ENCODE measurements at places on chromosomes 6 and 20.

DNA sequence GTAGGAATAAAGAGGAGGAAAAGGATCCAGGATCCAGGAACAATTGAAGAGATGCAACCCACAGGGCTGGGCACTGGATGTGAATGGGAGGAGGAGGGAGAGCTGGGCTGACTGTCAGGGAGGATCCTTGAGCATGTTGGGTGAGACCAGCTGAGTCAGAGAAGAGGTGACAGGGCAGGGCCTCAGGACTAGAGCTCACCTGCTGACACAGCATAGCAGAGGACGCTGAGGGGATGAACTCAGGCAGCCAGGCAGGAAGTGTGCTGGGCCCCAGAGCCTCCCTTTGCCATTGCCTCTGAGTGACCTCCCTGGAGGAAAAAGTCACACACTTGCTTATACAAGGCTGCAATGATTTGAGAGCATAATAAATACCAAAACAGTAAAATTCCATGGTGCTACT is 72.3 kb downstream of the ZNF133 start:
- no peak for DNase-seq

DNA sequence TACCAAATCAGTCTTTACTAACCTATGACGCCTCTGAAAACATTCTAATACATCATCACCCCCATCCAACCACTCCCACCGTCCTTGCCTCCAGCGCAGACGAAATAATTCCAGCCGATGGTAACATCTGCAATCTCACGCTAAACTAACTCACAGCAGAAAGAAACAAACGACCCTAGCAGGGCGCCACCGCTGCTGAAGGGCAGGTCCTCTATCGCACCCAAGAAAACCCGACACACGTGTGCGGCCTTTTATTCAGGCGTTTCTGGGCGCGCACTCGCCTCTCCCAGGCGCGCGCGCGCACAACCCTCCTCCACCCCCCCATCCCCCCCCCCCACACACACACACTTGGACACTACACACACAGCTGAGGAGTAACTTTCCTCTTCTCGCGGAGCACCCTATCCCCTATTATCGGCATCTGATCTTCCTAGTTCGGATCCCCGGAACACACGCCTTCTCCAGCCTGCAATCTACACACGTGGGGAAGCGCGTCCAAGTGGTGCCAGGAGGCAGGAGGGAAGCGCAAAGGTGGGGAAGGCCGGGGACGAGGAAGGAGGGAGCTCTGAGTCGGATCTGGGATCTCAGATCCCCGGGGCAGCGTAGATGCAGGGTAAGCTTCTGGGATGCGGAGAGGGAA is 1.4 kb downstream of the GFOD1 start:
- peak; percentile 24 for DNase-seq

- DNase-seq: no peak
Measured at GRCh38 chr6:38279423-38279822, 360.3 kb downstream of the BTBD9 start.

DNA sequence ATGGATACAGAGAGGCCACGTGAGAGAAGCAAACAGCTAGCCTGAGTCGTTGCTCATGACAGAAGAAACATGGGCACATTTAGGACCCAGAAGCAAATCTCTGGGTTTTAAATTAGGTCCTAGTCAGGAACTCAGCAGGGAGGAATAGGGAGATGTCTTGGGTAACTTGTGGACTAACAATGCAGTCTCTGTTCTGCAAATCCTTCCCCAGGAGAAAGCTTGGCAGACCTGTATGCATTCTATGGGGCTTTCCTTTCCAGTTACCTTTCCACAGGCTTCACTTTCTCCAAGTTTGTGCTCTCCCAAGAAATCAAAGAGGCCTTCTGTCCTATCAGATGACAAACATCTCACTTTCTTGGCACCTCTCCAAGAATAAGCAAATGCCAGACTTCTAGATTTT is 47.2 kb upstream of the PLCB4 start:
- no peak for DNase-seq

DNA sequence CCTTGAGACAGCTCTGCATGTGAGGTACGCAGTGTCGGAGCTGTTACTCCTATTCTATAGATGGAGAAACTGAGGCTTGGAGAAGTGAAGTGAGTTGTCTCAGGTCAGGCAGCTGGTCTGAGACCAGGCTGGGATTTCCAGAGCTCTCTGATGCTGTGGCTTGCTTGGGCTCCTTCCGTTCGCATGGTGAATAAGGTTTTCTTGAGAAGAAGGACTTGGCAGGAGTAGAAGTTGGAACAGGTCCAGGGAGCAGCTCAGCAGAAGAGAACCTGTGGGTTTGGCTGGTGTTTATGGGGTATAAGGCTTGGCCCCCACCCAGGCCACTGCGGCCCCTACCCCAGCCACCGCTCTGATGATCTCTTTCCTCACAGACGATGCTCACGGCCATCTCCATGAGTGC is 7.4 kb downstream of the SLC12A5 start:
- no peak for DNase-seq

DNA sequence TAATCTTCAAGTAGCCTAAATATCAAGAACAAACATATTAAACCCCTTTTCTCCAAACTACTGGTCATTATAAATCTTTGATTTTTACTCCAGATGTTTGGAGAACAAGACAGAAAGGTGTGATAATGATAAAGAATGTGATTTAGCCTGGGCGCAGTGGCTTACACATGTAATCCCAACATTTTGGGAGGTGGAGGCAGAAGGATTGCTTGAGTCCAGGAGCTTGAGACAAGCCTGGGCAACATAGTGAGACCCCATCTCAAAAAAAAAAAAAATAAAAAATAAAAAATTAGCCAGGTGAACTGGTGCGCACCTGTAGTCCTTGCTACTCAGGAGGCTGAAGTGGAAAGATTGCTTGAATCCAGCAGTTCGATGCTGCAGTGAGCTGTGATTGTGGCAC is 35.1 kb upstream of the FUCA2 start:
- no peak for DNase-seq

DNA sequence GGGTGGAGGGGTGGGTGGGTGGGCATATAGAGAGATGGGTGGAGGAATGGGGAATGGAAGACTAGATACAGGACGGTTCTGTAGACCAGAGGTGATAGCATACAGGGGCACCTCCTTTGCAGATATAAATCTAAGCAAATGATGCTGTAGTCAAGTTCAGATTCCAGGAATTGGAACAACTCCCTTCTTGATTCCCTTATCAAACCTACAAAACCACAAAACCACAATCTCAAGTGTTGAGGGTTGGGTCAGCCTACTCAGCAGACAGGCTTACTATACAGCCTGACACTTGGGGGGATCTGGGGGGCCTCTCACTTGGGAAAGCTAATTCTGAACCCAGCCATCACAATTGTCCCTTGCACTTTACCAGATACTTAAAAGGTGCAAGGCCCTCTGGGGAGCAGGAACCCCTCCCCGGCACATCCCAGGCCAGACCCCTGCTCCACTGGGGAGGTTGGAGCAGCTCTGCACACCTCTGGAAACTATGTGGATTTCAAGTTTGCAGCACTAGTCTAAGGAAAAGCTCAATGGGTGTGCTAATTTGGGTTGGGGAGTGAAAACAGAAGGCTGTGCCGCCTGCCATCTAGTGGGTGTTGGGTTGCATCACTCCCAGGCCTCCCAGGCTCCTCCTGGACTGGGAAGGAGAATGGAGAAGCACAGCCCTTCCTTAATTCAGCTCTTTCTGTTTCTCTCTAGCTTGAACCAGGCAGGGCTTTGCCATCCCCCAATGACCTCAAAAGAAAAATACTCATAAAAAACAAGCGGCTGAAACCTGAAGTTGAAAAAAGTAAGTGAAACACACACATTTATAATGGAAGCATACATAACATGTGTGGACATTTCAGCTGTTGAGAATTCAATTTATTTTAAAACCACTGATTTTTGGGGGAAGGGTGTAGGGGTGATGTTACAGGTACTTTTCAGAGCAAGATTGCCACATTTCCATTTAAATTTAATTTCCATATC is 121.2 kb upstream of the LAMP5 start:
- DNase-seq: no peak

- no peak for DNase-seq
Measured at GRCh38 chr6:45569210-45569945, 191.6 kb upstream of the SUPT3H start.

GRCh38 chr20:48015141-48015910 is 230.0 kb upstream of the SULF2 start:
- no peak for DNase-seq

DNA sequence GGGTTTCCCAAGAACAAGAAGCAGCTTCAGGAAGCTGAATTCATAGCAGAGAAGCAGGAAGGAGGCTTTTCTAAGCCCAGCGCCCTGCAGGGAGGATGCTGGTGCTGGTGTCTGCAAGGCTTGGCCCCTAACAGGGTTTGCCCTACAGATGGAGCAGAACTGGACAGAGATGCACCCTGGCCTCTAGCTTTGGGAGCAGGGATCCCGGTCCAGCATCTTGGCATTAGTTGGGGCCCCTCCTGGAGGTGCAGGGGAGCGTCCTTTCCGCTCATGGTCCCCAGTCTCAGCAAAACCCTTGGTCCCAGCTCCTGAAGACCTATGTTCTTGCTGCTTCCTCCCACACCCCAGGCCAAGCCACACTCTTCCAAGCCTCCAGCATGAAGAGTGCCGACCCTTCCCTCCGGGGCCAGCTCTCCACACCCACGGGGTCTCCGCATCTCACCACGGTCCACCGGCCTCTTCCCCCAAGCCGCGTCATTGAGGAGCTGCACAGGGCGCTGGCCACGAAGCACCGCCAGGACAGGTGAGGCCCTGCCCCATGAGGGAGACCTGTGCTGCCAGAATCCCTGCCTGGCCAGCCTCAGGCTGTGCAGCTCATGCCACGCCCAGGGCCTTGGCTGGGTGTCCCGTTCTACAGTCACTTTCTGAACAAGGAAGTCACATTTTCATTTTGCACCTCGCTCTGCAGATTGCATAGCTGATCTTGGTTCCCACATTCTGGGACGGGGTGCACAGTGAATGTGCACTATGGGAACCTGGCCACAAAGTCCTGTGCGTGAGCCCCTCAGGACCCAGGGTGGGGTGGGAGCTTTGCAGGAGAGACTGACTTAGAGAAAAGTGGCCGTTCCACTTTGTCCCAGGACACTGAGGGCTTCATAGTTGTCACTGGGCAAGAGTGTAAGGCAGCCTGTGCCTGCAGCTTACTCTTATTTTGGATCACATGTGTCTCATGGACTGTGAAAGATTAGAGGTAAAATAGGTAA is 160.2 kb downstream of the SYCP2 start:
- DNase-seq: no peak
